ENCODE measurements at places on chromosomes 7 and 10.

DNA sequence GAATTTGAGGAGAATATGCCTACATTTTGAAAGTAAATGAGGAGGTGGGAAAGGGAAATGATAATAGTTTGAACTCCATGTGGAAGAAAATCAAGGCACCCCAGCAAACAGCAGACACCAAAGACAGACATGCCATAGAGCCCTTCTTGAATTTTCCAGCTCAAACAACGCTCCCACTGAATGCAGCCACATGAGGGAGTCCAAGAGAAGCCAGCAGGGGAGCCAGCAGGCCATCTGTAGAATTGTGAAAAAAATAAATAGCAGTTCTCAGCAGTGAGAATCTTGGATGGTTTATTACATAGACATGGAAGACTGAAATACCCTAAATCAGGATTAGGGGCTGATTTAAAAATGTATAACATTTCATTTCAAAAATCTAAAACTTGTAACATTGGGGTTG lies 1567.3 kb upstream of the LRRTM3 start:
- no peak for DNase-seq

- no peak for DNase-seq
These were observed 16.5 kb upstream of the CLDN3 start for GRCh38 chr7:73786588-73786987.

GRCh38 chr7:141558544-141559183 lies 7.5 kb downstream of the AGK start:
- peak; percentile 94 for DNase-seq

GRCh38 chr7:134368851-134369544 lies 52.3 kb upstream of the SLC35B4 start:
- DNase-seq, result peak; percentile 35

GRCh38 chr7:73572767-73573186 lies 5.6 kb downstream of the TBL2 start:
- no peak for DNase-seq

GRCh38 chr7:140645166-140645900 lies 4.7 kb upstream of the DENND2A start:
- DNase-seq, result no peak
